ENCODE measurements at places on chromosomes 2 and 18.

DNA sequence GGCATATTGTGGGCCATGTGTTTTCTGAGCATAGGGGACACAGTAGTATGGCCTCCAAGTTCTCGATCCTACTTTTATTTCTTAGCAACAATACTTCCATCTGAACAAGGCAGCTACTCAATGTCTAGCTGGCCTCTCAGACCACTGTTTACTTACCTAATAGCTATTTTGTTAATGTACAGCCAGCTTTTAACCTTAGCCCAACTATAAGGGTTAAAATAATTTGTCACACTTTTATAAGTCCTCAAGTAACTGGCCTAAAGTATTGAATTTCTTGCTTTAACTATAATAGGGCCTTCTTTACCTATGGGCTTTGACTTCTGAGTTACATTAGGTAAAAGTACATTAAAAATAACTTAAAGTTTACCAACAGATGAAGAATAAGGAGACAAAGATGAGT, 117.4 kb downstream of the GAREM1 start:
- no peak for DNase-seq

DNA sequence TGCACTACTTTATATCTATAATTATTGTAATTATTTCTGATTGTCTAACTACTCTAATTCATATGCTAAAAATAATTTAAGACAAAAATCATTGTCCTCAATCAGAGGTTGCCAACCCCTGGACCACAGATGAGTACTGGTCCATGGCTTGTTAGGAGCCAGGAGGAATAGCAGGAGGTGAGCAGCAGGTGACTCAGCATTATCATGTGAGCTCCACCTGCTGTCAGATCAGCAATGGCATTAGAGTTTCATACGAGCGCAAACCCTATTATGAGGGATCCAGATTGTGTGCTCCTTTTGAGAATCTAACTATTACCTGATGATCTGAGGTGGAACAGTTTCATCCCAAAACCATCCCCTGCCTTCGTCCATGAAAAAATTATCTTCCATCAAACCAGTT, 1434.4 kb downstream of the LRP1B start:
- no peak for DNase-seq

DNA sequence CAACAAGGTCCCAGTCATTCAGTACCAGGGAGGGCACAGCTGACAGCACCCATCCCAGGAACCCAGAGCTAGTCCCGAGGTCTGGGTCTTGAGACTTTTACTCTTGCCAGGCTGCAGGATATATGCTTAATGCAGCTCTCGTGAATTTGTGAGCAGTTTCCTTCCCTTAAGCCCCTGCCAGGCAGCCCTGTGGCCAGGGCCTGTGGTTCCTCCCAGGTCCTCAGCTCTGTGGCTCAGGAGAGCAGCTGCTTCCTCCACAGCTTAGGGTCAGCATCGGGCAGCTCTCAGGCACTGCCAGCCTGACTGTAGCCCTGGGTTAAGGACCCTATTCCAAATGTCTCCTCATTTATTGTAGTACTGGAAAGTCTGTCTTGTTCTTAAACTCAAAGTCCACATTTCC, 1384.8 kb downstream of the RPIA start:
- no peak for DNase-seq

GRCh38 chr18:79634593-79635426, 44.8 kb upstream of the CTDP1 start:
- DNase-seq: no peak

- DNase-seq: no peak
Measured at GRCh38 chr18:76502551-76502950, 7.5 kb upstream of the ZNF516 start.

Data from SW 1271 (cell line).